Activated CD4-positive, alpha-beta memory T cell treated with anti-CD3 and anti-CD28 coated beads, Interleukin-2, amount 10 ng/mL, durations not matched to agents 7 days and 5 days (primary cell): ENCODE measurements at places on chromosomes 12 and 14. TPM values are rescaled to one million over a fixed set of nuclear protein-coding genes. Genes with fewer than 3 reads are reported as not detected.

TMEM132D gene
- not detected for total RNA-seq

DNA sequence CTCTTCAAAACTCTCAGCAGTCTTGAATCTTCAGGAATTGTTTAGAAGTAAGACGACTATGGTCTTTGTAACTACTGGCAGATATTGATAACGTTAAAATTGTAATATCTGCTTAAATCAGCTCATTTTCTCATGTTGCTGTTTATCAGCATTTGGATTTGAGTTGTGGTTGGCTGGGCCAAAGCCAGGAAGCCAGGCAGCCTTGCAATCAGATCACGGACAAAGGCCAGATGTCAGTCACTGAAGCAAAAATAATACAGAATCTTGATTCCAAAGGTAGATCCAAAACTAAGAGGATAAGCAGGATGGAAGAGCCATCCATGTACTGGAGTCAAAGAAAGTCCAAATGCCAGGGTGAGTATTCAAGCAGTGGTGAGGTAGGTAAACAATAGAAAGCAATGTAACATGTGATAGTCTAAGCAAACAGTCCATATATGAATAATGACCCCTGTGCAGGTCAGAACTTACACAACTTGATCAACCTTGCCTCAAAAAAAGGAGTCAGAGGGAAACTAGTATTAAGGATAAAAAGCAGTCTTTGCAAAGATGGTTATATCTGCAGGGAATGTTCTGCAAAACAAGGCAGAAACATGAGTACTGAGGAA lies 95.8 kb upstream of the RAP1B start:
- no peak for DNase-seq

DNA sequence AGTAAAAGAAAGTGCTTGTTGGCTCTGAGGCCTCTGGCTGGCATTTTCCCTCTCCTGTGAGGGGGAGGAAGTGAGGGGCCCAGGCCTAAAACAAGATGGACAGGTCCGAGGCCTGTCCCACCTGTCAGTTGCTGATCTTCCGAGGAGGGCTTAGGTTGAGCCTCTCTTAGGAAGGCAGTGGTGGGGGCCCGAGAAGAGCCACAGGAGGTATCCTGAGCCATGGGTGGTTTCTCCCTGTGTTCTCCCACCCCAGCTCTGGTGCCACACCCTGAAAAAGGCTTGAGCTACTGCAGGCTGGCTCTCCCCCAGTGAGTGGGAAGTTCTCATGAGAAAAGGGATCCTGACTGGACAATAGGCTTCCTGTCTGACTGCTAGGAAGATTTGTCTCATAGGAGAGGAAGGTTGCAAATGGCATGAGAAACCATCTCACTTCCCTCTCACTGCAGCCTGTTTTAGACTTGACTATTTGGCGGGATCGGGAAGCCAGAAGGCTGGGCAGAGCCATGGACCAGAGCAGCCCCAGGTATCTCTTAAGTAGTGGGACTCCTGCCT lies 72.1 kb upstream of the SRSF5 start:
- no peak for DNase-seq

GRCh38 chr12:56221232-56221756 lies 428 bp downstream of the RNF41 start:
- peak; percentile 20 for DNase-seq

- DNase-seq = no peak
These were observed 465.2 kb downstream of the BCAT1 start for GRCh38 chr12:24483732-24484131.

- no peak for DNase-seq
These were observed 266.4 kb upstream of the GRIP1 start for GRCh38 chr12:66945189-66945817.
